ENCODE measurements at places on chromosomes 5 and 9.
A peak's percentile ranks its signal among the peaks of the same experiment; 100 is the strongest.

- peak; percentile 76 for DNase-seq
These were observed 82.0 kb downstream of the FRMD3 start for GRCh38 chr9:83456226-83456625.

DNA sequence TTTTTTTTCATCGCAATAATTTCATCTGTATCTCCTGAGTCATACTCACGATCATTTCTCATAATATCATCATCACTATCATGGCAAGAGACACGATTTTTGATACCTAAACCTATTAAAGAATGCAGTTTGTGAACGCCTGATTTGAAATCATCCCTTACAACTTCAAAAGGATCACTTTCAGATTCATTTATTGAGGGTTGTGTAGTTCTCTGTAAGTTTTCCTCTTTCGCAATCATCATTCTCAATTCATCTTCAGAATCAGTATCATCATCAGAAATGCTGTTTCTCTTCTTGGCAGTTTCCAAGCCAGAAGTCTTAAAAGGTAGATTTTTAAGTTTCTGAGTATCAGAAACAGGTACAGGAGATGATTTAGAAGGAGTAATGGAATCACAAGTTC, 9.7 kb downstream of the NOL8 start:
- no peak for DNase-seq

- DNase-seq, result peak; percentile 11
These were observed 42.7 kb upstream of the ZNF608 start for GRCh38 chr5:124789104-124789605.

DNA sequence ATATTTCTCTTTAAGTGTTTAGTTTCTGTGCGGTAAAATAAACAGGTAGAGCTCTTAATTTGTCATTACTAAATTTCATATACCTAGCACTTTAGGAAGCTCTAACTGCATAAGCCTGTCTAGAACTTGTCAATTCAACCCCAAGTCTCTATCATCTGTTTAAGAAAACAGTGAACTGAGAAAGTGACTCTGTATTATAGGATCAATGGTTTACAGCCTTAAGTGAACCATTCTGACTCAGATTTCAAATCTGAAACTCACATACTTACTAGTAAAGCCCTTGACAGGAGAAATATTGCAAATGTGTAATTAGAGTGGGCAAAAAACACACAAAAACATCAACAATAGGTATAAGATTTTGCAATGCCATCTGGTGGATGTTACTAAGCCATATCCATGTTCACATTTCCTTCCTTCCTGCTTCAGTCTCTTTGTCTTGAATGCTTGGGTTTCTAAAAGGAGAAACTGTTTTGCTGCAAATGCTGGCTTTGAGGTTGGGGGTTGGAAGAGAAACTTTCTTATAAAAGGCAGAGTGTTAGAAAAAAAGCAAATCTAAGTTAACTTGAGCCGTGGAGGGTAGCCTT, 101.8 kb downstream of the DOCK8 start:
- no peak for DNase-seq
